ENCODE measurements at places on chromosomes 1 and 21. TPM values are rescaled to one million over a fixed set of nuclear protein-coding genes. Genes with fewer than 3 reads are reported as not detected.

E2F2 gene
- 0.69 TPM for total RNA-seq

KCNQ4 gene
- 0.46 TPM for total RNA-seq

VAV3 gene
- 6.1 TPM for total RNA-seq

CD84 gene
- total RNA-seq, result 19.4 TPM

COL6A1 gene
- 310 TPM for total RNA-seq

ZNF648 gene
- total RNA-seq, result not detected

FHAD1 gene
- 14.6 TPM for total RNA-seq

DNA sequence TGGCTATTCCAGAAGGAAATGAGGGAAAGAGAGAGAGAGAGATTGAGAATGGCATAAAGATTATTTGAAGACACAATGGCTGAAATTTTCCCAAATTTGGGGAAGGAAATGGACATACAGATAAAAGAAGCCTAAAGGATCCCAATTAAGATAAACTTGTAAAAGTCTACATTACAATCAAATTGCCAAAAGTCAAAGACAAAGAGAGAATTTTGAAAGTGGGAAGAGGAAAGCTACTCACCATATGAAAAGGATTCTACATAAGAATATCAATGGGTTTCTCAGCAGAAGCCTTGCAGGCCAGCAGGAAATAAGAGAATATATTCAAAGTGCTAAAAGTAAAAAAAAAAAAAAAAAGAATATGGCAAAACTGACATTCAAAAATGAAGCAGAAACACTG lies 233.0 kb upstream of the NFIA start:
- no peaks in the 10 kb centered on the region for H3K36me3 ChIP-seq
- no peak overlapping the region for H3K4me3 ChIP-seq
- H3K27me3 ChIP-seq, result no peaks in the 10 kb centered on the region
- H3K4me1 ChIP-seq, result no peaks in the 10 kb centered on the region

DNA sequence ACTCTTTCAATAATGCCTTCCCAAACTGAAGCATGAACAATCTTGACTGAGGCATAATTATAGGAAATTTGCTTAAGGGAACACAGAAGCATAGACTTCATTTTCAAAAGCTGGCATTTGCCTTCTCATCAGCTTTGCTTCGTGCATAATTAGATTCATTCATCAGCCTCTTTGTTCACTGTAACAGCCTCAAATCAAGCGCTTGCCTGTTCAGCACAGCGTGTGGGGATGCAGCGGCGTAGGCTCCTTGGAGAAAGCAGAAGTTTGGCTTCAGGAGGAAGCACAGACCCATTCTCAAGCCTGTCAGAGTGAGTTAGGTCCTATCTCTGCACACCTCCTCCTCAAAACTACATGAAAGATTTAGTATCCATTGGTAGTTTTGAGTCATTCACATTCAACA lies 246.4 kb upstream of the MAP1LC3C start:
- H3K27ac ChIP-seq, result no peak overlapping the region
- H3K4me3 ChIP-seq, result no peak overlapping the region
- no peaks in the 10 kb centered on the region for H3K36me3 ChIP-seq
- peaks cover 13% of the 10 kb centered on the region for H3K4me1 ChIP-seq
- DNase-seq, result no peak

- DNase-seq, result no peak
- H3K27ac ChIP-seq, result no peak overlapping the region
- no peak overlapping the region for H3K4me3 ChIP-seq
- no peaks in the 10 kb centered on the region for H3K27me3 ChIP-seq
- peaks cover 31% of the 10 kb centered on the region for H3K4me1 ChIP-seq
- H3K36me3 ChIP-seq, result no peaks in the 10 kb centered on the region
Observed at GRCh38 chr1:225450491-225451191, 22.8 kb upstream of the LBR start.

GRCh38 chr1:3054474-3054873 lies 14.5 kb upstream of the PRDM16 start:
- no peak overlapping the region for H3K27ac ChIP-seq
- H3K36me3 ChIP-seq, result no peaks in the 10 kb centered on the region
- DNase-seq, result no peak
- no peak overlapping the region for H3K4me3 ChIP-seq
- no peaks in the 10 kb centered on the region for H3K4me1 ChIP-seq
- H3K27me3 ChIP-seq, result no peaks in the 10 kb centered on the region

DNA sequence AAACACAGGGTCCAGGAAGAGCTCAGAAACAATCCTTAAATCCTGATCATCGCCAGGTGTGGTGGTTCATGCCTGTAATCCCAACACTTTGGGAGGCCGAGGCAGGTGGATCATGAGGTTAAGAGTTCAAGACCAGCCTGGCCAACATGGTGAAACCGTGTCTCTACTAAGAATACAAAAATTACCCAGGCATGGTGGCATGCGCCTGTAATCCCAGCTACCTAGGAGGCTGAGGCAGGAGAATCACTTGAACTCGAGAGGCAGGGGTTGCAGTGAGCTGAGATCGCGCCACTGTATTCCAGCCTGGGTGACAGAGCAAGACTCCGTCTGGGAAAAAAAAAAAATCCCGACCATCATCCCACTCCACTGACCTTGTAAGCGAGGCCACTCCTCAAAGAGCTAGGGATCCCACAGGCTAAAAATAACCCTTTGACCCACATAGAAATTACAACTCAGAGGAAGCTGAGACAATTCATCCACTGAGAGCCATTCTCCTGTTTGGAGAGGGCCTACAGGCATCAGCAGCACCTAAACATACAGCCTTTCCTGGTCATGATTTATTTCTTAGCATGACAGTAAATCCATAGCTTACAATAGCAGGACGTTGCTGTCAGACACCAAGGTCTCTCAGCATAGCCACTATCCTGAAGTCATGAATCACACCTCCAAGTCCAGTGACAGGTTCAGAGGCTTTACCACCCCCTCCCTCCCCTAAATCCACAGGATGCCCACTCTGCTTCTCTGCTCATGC lies 66.7 kb downstream of the TGFBR3 start:
- no peak overlapping the region for H3K4me3 ChIP-seq
- no peak overlapping the region for H3K27ac ChIP-seq
- no peak for DNase-seq
- H3K4me1 ChIP-seq, result peaks cover 48% of the 10 kb centered on the region
- no peaks in the 10 kb centered on the region for H3K27me3 ChIP-seq
- no peaks in the 10 kb centered on the region for H3K36me3 ChIP-seq

DNA sequence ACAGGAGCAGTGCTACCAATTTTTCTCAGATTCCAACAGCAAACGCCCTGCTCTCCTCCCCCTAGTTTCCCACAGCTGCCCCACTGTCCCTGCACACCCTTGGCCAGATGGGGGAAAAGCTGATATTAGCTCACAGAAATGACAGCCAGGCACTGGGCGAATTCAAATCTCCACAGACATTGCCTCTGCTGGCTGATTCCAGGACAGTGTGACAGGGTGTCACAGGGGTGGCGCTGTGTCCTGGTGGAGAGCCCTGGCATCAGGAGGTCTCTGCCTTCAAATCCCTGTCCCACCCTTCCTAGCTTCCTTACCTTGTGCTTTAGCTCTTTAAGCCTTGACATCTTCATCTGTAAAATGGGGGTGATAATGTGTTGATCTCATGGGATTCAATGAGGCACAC lies 10.4 kb downstream of the OLIG1 start:
- no peak overlapping the region for H3K4me3 ChIP-seq
- no peaks in the 10 kb centered on the region for H3K36me3 ChIP-seq
- no peak overlapping the region for H3K27ac ChIP-seq
- H3K27me3 ChIP-seq, result no peaks in the 10 kb centered on the region
- no peak for DNase-seq

GRCh38 chr21:17295997-17296396 lies 216.8 kb upstream of the CXADR start:
- no peaks in the 10 kb centered on the region for H3K36me3 ChIP-seq
- no peak overlapping the region for H3K4me3 ChIP-seq
- DNase-seq, result no peak
- H3K27me3 ChIP-seq, result no peaks in the 10 kb centered on the region
- H3K4me1 ChIP-seq, result no peaks in the 10 kb centered on the region
- H3K27ac ChIP-seq, result no peak overlapping the region

- H3K27me3 ChIP-seq, result no peaks in the 10 kb centered on the region
- no peak for DNase-seq
- no peak overlapping the region for H3K27ac ChIP-seq
- H3K4me3 ChIP-seq, result no peak overlapping the region
- H3K36me3 ChIP-seq, result no peaks in the 10 kb centered on the region
Observed at GRCh38 chr21:35995522-35996088, 64.7 kb downstream of the SETD4 start.

- H3K4me3 ChIP-seq, result no peak overlapping the region
- H3K27ac ChIP-seq, result no peak overlapping the region
- H3K4me1 ChIP-seq, result no peaks in the 10 kb centered on the region
- no peak for DNase-seq
- no peaks in the 10 kb centered on the region for H3K36me3 ChIP-seq
Observed at GRCh38 chr1:98962156-98962555, 42.5 kb downstream of the PLPPR5 start.

- H3K4me1 ChIP-seq, result peaks cover 13% of the 10 kb centered on the region
- no peak overlapping the region for H3K27ac ChIP-seq
Observed at GRCh38 chr1:110433803-110434202, 17.1 kb upstream of the PROK1 start.

- H3K27me3 ChIP-seq, result no peaks in the 10 kb centered on the region
- no peaks in the 10 kb centered on the region for H3K36me3 ChIP-seq
- H3K4me3 ChIP-seq, result no peak overlapping the region
- DNase-seq, result no peak
Observed at GRCh38 chr1:110190282-110190929, 19.7 kb upstream of the KCNC4 start.

DNA sequence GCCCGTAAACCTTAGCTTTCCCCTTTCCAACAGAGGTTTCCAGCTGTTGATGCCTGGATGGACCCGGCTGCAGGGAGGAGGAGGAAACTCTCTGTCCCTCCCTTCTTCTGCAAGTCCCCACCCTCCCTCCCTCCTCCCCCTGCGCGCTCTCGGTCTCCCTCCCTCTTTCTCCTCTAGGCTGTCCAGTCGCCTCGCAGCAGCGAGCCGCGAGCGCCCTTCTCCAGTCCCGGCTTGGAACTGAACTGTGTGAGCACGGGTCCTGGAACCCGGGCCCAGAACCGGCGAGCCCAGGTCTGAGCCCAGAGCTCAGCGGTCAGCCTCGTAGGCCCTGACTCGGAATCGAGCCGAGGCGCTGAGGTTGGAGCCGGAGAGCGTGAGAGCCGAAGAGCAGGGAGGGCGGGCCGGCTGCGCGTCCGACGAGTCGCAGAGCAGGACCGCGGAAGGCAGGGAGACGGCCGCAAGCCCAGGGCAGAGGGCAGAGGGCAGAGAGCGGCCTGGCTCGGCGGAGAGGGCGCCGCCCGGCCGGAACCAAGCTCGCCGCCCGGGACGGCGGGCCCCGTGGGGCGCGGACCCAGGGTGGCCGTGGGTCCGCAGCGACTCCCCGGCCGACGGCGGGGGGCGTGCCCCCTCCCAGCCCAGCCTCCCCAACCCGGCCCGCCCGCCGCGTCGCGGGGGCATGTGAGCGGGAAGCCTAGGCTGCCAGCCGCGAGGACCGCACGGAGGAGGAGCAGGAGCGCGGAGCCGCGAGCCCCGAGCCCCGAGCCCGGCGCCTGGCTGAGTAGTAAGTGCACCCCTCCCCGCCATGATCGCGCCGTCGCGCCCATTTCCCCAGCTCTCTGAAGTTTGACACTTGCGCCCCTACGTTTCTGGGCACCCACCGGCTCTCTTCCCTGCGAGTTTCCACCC lies at the start of gene SOX13:
TSS of gene SOX13 (plus strand) at position 185 of the 906 bp plus-strand sequence. CDS start 39,801 bp downstream, outside the sequence.
- peak within 1 kb of the TSS; percentile 78 for H3K4me3 ChIP-seq
- H3K4me1 ChIP-seq, result peaks cover 33% of the 10 kb centered on the region
- peak within 1 kb of the TSS; percentile 85 for H3K27ac ChIP-seq
- no peaks in the 10 kb centered on the region for H3K36me3 ChIP-seq
- peaks cover 7% of the 10 kb centered on the region for H3K27me3 ChIP-seq

GRCh38 chr1:159171688-159172501 lies 480 bp downstream of the CADM3 start:
- H3K27me3 ChIP-seq, result peaks cover 12% of the 10 kb centered on the region
- no peaks in the 10 kb centered on the region for H3K36me3 ChIP-seq
- H3K4me3 ChIP-seq, result peak overlapping the region; percentile 29
- peaks cover 21% of the 10 kb centered on the region for H3K4me1 ChIP-seq
- no peak overlapping the region for H3K27ac ChIP-seq

- no peaks in the 10 kb centered on the region for H3K4me1 ChIP-seq
- H3K27me3 ChIP-seq, result no peaks in the 10 kb centered on the region
- DNase-seq, result no peak
Observed at GRCh38 chr1:172673761-172674160, 14.9 kb downstream of the FASLG start.

All from upper lobe of left lung (tissue), 6 donors.